CD4-positive, alpha-beta T cell treated with Interleukin-15 for 1 hour (primary cell): ENCODE measurements at places on chromosomes 4 and X.

GRCh38 chr4:148116264-148116663 lies 325.9 kb downstream of the NR3C2 start:
- no peak for DNase-seq

DNA sequence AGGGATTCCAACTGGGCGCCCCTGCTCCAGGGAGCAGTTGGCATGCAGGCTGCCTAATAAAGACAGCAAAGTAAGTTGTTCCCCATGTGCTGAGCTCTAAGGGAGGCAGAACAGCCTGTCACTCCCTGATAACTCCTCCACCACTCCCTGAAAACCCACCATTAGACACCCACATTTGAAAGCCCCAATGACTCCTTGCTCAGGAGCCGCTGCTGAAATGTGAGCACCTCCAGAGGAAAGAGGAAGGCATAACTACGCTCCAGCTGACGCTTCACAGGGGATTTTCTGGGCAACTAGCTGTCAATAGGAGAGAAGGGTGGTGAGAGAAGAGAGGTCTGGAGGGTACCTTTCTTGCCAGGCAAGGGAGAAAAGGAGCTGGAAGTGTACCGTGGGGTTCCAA lies 62.5 kb downstream of the NPY1R start:
- DNase-seq: no peak

GRCh38 chr4:61194571-61194970 lies 5.6 kb upstream of the ADGRL3 start:
- no peak for DNase-seq

DNA sequence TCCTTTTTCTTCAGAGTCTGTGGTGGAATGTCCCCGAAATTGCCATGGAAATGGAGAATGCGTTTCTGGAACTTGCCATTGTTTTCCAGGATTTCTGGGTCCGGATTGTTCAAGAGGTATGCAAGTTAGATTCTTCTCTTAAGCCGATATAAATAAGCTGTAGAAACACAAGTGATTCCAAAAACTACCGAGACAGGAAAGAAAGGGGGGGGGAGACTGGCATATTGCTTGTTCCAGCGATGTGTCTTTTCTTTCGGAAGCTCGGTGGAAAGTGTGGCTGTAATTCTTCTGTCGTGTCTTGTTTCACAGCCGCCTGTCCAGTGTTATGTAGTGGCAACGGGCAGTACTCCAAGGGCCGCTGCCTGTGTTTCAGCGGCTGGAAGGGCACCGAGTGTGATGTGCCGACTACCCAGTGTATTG lies 236.9 kb downstream of the DCTD start:
- DNase-seq: no peak

GRCh38 chr4:158850800-158851644 lies 82.2 kb downstream of the FNIP2 start:
- no peak for DNase-seq

- no peak for DNase-seq
Observed at GRCh38 chr4:111510535-111510934, 634.7 kb upstream of the FAM241A start.

GRCh38 chr4:185813133-185813532 lies 1.1 kb upstream of the SORBS2 start:
- no peak for DNase-seq

DNA sequence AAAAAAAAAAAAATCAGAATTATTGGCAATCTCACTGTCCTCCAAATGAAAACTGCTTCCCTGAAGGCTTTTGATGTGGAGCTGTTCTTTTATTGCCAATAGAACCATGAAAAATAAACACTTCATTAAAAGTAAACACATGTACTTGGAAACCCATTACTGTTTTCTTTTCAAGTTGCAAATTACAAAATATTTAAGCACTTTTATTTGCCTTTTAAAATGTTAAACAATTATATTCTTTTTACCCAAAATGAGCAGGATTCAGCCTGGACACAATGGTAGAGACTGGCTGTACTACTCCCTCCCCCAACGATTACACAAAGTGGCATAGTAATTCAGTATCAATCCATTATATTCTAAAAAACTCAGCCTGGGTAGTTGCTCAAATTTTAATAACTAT lies 60.9 kb downstream of the SH2D1A start:
- DNase-seq: no peak

- DNase-seq: no peak
Observed at GRCh38 chr4:174764105-174764729, 64.8 kb downstream of the GLRA3 start.

- no peak for DNase-seq
Observed at GRCh38 chr4:10055871-10056270, 34.6 kb upstream of the SLC2A9 start.

DNA sequence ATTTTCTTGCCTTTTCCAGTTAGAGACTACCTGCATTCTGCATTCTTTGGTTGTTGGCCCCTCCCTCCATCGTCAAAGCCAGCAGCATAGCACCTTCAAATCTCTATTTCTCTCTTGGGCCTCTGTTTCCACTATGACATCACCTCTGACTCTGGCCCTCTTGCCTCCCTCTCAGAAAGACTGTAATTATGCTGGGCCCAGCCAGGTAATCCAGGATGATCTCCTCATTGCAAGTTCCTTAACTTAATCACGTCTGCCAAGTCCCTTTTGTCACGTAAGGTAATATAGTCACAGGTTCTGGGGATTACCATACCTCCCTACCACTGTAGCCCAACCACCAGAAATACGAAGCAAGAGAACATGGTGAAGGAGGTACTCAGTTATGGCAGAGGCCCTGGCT lies 39.3 kb upstream of the NYX start:
- no peak for DNase-seq

- DNase-seq: no peak
Observed at GRCh38 chr4:183272384-183272783, 47.7 kb downstream of the CLDN22 start.

- no peak for DNase-seq
Observed at GRCh38 chr4:15765910-15766697, 12.0 kb upstream of the CD38 start.

- no peak for DNase-seq
Observed at GRCh38 chrX:2423282-2423681, 77.5 kb downstream of the DHRSX start.

DNA sequence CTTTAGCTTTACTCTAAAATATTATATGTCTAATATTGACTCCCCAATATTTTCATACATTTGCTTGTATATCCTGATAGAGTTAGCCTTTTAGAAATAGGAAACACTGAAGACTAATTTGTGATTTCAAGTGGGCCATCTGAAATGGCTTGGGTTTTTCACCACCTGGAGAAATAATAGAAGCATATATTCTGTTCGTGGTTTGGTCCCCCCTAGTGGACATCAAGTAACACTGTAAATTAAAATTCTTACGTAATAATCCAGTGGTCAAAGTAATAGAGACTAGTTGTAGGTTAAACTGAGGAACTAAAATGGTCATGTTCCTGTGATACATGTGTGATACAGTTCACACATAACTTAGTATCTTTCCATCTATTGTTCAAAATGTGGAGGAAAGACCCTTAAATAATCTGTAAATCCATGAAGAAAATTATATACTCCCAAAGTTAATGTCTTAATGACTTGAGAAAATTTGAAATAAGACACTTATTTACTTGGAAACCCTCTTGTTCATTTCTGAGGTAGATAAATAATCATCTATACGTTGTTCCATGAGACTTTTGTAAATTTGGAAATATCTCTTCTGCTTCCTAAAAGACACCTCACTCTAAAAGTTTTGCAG lies 79.8 kb upstream of the SMARCAD1 start:
- no peak for DNase-seq

GRCh38 chrX:110321670-110322069 lies 3.8 kb upstream of the AMMECR1 start:
- DNase-seq: no peak

DNA sequence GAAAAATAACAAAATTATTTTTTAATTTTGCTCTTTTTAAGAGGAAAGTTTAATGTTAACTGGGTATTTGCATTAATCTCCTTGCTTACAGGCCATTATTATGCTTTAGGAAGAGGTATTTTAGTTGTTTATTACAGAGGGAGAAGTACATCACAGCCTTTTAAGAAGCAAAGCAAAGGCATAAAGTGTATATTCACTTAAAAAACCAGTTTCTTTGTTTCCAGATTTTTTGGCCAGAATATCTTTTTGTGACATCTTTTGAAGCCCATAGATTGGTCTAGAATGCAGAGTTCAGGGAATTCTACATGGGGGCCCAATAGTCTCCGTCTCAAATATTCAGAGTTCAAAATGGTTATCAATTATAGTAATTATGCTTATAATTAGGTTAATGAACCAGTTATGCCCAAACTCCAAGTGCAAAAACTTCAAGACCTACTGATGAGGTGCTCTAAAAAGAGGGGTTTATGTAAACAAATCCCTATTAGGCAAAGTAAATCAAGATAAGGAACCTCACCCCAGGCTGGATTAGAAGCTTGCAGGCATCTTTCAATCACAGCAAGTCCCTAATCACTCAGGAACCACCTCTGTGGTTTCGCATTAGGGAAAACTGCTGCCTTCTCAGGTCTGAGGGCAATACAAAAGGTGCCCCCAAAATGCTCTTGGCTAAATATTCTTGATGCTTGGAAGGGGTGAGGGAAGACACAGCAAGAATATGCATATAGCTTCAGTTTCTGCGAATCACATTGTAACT lies 1.4 kb downstream of the CXXC4 start:
- DNase-seq: no peak

GRCh38 chrX:118507766-118508165 lies 12.2 kb downstream of the DOCK11 start:
- DNase-seq: no peak

- DNase-seq: no peak
Observed at GRCh38 chrX:44974451-44974850, 101.5 kb downstream of the KDM6A start.

DNA sequence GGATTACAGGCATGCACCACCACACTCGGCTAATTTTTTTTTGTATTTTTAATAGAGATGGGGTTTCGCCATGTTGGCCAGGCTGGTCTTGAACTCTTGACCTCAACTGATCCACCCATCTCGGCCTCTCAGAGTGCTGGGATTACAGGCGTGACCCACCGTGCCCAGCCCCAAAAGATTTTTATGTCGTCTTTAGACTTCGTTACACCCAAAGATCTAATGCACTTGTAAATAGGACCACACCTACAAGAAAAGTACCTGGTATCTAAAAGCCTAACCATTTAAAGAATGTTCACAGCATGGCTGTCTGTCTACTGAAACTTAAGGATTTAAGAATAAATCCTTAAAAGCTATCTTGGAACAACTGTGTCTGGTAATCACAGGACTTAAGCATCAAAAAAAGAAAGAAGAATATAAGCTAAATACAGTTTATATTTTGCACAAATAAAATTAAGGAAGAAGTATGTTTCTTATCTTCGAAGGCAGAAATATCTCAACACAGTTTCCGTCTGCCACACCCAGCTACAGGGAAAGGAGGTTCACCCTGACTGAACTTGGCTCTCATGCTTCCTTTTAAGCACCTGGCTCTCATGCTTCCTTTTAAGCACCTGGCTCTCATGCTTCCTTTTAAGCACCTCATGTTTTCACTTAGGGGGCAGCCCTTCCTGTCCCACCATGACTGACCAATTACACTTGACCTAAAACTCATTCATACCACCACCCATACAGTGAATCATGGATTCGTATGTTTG lies 92.0 kb upstream of the STS start:
- DNase-seq: no peak

GRCh38 chrX:7154041-7154597 lies 6.2 kb upstream of the PUDP start:
- DNase-seq: no peak

DNA sequence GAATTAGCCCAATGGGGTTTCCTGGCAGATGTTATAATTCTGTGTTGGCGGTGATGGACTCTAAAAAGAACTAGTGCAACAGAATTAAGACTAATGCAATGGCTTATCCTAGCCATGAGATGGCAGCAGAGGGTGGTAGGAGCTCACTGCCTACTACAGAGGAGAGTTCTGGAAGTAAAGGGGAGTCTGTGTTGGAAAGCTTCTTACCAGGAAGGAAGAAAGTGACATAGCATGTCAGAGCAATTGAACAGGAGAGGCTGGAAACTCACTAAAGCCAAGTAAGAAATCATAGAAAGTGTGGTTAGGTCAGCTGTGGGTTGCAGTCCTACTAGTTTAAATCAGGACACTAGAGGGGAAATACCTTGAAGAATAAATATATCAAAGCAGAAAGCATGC lies 6.3 kb upstream of the TRPC5OS start:
- DNase-seq: no peak

DNA sequence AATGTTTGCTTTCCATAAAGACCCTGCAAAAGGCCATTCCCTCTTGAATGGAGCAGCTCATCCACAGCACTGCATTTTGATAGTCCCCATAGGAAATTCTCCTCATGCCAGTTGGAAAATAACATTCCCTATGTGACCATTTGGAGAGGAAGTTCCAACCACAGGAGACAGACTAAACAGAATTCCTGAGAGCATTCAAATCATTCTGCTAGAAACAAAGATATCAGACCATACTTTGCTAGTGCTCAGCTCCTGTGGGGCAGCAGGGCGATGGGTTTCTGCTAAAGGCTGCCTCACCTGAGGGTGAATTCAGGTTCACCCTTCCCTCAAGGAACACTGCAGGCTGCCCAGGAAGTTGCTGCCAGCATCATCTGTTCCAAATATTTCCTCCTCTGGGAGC lies 58.8 kb downstream of the LNX1 start:
- no peak for DNase-seq

- DNase-seq: no peak
Observed at GRCh38 chrX:52544147-52544840, 27.4 kb upstream of the XAGE1B start.

- no peak for DNase-seq
Observed at GRCh38 chr4:41877020-41877796, 58.0 kb upstream of the TMEM33 start.

GRCh38 chr4:176988226-176988625 lies 195.5 kb upstream of the VEGFC start:
- no peak for DNase-seq

GRCh38 chr4:175127314-175127713 lies 209.2 kb downstream of the ADAM29 start:
- no peak for DNase-seq

DNA sequence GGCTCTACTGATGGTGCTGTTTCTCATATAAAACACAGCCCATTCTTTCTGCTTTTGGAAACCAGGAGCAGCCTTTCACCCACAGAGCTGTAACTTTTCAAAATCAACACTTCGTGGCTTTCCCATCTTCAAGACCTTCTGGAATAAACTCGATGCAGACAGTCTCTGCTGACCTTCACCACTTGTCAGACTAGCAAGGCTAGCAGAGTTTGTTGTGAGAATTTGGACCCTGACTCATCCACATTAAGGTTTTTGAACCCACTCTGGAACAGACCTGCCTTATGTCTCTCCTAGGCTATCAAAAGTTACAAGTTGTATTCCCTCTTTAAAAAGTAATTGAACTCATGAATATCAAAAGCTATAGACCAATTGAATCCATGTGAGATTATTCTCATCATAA lies 88.6 kb downstream of the MAML3 start:
- DNase-seq: no peak

DNA sequence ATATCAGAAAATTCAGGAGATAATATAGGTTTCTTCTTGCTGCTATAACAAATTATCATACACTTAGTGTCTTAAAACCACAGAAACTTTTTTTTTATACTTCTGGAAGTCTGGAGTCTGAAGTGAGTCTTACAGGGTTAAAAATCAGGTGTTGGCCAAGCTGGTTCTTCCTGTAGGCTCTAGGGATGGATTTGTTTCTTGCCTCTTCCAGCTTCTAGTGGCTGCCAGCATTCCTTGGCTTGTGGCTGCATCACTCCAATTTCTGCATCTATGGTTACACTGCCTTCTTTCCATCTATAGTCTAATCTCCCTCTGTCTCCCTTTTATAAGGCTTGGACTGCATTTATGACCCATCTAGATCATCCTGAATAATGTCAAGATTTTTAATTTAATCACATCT lies 68.7 kb downstream of the ANTXR2 start:
- DNase-seq: no peak

GRCh38 chr4:147425019-147425418 lies 55.9 kb upstream of the EDNRA start:
- no peak for DNase-seq

- DNase-seq: no peak
Observed at GRCh38 chr4:2313366-2313765, 51.5 kb upstream of the MXD4 start.
